ENCODE measurements at places on chromosomes 11 and 22. TPM values are rescaled to one million over a fixed set of nuclear protein-coding genes. Genes with fewer than 3 reads are reported as not detected.

DNAJC24 gene
- total RNA-seq: 20.1 TPM

SPON1 gene
- total RNA-seq: 0.16 TPM

- no peak for DNase-seq
These were observed 42.7 kb downstream of the IGLL1 start for GRCh38 chr22:23537416-23537815.

DNA sequence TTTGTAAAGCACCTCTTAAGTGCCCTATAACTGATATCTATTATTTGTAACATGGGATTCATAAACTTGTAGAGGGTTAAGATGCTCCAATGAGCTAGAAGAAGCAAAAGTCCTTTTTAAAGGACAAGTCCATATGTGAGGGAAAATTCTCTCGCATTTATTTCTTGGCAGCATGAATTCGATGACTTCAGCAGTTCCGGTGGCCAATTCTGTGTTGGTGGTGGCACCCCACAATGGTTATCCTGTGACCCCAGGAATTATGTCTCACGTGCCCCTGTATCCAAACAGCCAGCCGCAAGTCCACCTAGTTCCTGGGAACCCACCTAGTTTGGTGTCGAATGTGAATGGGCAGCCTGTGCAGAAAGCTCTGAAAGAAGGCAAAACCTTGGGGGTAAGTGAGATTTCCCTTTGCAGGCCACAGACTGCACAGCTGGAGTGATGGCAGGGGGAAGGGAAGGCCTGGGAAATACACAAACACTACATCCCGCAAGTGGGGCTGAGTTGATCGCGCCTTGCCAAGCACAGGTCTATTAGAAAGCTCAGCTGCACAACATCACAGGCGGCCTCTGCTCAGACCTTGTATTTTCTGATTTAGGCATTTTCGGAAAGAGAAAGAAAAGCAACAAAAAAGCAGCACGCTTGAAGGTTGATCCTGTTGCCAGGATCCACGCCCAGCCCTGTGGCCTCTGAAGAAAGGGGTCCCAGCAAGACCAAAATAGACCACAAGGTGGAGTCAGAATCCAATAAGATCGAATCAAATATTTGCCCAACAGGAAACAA is 1.5 kb downstream of the MS4A8 start:
- DNase-seq: no peak

- DNase-seq: peak; percentile 5
These were observed 34.0 kb downstream of the AMPD3 start for GRCh38 chr11:10488934-10489691.

NXPE1 gene
- total RNA-seq: not detected

DNA sequence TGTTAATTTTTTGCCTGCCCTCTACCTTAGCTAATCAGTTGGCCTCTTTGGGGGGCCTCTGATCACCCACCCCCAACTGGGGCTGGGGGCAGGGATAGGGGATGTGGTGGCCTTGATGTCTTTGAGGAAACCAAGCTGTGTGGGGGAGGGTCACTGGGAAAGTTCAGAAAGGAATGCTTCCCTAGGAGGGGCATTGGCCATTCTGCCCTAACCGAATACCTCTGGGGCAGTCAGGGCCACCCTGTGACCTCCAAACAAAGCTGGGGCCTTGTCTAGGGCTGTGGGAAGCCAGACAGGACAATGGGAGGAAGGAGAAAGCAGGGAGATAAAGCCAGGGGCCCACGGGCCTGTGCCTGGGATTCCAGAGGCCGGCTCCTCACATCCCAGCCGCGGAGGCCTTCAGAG is 97.5 kb downstream of the TSPAN18 start:
- no peak for DNase-seq

DNA sequence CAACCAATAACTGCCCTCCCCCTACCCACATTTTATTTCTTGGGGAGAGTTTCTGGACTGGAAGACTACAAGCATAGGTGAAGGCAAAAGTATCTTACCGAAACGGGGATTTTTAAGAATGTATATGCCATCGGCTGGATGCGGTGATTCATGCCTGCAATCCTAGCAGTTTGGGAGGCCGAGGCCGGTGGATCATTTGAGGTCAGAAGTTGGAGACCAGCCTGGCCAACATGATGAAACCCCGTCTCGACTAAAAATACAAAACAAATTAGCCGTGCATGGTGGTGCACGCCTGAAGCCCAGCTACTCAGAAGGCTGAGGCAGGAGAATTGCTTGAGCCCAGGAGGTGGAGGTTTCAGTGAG is 20.8 kb upstream of the SLN start:
- DNase-seq: no peak

DNA sequence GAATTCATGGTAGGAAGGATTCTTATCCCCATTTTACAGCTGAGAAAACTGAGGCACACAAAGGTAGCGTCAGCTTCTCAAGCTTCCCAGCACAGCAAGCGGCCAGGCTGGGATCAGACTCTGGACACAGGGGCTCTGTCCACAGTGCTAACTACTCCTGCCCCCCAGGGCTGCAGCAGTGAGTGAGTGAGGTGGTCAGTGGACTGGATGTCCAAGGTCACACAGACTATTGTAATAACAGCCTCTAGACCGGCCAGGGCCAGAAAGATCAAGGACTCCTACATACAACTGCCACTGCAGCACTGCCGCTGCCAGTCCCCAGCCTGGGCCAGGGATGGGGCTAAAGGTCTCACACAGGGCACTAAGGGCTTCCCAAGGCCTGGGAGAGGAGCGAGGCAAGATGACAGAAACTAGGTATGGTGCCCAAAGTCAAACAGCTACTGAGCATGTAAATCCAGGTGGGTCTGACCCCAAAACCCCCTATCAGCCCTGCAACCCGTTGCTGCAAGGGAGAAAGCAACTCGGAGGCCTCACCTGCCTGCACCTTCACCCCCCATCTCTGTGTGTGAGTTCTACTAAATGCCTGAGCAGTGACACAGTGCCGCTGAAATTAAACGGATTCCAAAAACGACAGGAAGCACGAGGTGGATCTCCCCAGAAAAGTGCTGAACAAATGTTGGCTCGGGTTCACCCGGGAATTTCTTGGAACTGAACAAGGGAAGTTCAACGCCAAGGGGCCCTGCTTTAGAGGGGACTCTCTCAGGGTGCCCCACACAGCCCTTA is 161.8 kb upstream of the GRK3 start:
- DNase-seq: no peak

OR8H3 gene
- not detected for total RNA-seq

PPP1R14B gene
- total RNA-seq: 121 TPM

GRCh38 chr11:19259487-19260345 is 19.0 kb upstream of the E2F8 start:
- peak; percentile 70 for DNase-seq

SIK2 gene
- 9.4 TPM for total RNA-seq

MOGAT2 gene
- total RNA-seq: not detected

DNA sequence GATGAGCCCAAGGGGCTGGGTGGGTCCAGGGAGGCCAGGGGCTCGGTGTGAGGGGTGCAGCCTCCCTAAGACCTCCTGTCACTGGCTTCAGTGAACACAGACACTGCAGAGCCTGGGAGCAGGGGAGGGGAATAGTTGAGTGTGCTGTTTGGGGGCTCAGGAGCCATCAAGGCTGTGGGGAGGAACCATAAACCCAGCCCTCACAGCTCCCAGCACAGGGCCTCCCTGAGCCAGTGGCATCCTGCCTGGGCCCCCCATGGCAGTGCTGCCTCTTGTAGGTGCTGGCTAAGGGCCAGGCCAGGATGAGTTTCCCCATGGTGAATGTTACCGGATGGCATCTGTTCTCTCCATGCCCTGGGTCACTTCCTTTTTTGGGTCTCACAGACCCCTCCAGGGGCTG is 25.5 kb downstream of the KCNJ5 start:
- DNase-seq: no peak

GRCh38 chr11:107705027-107705426 is 6.8 kb downstream of the SLN start:
- DNase-seq: no peak

DNA sequence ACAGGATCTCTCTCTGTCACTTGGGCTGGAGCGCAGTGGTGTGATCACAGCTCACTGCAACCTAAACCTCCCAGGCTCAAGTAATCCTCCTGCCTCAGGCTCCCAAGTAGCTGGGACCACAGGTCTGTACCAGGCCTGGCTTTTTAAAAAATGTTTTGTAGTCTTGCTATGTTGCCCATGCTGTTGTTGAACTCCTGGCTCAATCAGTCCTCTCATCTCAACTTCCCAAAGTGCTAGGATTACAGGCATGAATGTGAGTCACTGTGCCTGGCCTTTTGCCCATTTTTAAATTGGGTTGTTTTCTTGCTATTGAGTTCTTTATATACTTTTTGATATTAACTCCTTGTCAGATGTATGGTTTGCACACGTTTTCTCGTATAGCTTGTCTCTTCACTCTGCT is 33.0 kb upstream of the PITPNB start:
- DNase-seq: no peak

- no peak for DNase-seq
These were observed 195.4 kb upstream of the ARHGAP20 start for GRCh38 chr11:110907629-110908028.

SHISA8 gene
- 3.2 TPM for total RNA-seq

- DNase-seq: no peak
These were observed 46.3 kb downstream of the TRAF6 start for GRCh38 chr11:36463781-36464180.

DNA sequence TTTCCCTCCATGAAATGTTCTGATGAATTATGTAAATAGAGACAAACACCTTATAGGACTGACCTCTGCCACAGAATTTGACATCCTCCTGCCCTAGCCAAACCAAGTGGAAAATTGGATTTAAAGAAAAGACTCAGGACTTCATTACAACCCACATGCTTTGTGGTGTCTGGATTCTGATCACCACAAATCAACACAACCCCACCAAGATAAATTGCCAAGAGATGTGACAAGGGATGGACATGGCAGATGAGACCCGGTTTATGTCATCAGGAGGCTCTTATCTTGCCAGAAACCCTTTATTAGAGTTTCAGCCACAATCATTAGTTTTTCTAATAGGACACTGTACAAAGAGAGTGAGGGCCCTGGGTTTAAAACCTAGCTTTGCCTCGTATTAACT is 57.9 kb upstream of the SLC6A5 start:
- no peak for DNase-seq

GRCh38 chr11:109507836-109508561 is 86.0 kb downstream of the C11orf87 start:
- no peak for DNase-seq

DNA sequence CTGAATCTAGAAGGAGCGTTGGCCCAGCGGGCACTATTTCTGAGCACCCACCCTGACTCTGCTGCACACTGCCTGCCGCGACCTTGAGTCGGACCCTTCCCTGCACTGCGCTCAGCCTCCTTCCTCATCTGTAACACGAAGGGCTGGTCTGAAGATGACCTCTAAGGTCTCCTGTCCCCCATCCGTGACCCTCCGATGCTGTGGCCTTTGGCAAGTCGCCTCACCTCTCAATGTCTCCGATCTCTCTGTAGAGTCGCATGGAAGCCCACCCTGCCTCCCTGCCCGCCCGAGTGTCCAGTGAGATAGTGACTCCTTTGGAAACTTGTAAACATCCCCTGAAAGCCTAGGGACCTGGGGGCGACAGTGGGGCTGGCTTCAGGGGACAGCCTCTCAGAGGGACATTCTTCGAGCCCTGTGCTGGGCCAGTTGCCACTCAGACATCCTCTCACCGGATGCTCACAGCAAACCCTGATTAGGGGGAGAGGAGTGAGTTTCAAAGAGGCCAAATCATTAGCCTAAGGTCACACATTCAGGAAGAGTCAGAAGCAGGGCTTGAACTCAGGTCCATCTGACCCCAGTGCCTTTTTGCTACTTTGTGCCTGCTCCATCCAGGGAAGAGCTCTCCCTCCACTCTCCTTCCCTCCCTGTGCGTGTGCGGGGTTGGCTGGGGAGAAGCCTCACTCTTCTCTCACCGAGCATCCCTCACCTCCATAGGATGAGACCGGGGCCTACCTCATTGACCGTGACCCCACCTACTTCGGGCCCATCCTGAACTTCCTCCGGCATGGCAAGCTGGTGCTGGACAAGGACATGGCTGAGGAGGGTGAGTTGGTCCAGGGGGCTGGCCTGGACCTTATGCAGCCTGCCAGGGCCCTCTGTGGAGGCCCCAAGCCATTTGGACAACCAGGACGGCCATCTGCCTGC is 1.1 kb downstream of the KCTD17 start:
- no peak for DNase-seq

CLDN5 gene
- 0.30 TPM for total RNA-seq

APOC3 gene
- not detected for total RNA-seq

DNA sequence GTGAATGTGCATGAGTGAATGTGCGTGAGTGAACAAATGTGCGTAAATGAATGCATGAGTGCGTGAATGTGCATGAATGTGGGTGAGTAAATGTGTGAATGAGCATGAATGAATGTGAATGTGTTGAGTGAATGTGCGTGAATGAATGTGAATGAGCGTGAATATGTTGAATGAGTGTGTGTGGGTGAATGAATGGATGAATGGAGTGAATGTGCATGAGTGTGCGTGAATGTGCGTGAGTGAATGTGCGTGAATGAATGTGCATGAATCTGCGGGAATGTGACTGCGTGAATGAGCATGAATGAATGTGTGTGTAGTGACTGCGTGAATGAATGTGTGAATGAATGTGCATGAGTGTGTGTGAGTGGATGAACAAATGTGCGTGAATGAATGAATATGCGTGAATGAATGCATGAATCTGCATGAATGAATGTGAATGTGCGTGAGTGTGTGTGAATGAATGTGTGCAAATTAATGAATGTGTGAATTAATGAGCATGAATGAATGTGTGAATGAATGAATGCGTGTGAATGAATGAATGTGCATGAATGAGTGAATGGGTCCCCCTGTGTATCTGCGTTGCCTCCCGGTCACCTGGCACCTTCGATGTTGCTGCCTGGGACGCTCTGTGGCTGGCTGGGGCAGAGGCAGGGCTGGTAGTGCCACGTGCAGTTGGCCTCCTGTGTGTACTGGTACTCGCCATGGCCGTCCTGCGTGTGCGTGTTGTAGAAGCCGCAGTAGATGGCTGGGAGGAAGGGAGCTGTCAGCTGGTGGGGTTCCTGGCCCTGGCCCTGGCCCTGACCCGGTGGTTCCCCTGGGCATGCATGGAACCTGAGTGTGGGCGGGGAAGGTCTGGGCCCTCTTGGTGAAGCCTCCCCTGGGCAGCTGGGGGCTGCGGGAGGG is 13.4 kb downstream of the MUC6 start:
- DNase-seq: no peak

DNA sequence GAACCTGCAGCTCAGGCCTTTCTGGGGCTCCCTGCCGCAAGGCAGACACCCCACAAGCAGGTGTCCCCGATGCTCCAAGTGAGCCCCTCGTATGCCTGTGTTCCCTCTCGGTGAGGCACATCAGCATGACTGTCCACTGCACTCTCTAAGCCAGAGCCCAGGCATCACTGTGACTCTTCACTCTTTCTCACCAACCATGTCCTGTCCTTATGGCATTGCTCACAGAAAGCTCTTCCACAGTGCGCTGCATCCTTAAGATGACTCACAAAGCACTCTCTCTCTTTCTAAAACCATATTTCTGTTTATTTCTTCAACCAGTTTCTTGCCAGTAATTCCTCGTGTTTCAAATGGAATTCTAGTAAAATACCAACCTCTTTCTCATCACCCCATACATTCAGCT is 18.1 kb downstream of the GAB4 start:
- no peak for DNase-seq

Measured in activated T-cell treated with anti-CD3 and anti-CD28 coated beads, Interleukin-2, amount 50 U/mL, for 72 hours (primary cell).